ENCODE measurements at places on chromosomes 5 and 9. TPM values are rescaled to one million over a fixed set of nuclear protein-coding genes. Genes with fewer than 3 reads are reported as not detected.
A peak's percentile ranks its signal among the peaks of the same experiment; 100 is the strongest.

DNA sequence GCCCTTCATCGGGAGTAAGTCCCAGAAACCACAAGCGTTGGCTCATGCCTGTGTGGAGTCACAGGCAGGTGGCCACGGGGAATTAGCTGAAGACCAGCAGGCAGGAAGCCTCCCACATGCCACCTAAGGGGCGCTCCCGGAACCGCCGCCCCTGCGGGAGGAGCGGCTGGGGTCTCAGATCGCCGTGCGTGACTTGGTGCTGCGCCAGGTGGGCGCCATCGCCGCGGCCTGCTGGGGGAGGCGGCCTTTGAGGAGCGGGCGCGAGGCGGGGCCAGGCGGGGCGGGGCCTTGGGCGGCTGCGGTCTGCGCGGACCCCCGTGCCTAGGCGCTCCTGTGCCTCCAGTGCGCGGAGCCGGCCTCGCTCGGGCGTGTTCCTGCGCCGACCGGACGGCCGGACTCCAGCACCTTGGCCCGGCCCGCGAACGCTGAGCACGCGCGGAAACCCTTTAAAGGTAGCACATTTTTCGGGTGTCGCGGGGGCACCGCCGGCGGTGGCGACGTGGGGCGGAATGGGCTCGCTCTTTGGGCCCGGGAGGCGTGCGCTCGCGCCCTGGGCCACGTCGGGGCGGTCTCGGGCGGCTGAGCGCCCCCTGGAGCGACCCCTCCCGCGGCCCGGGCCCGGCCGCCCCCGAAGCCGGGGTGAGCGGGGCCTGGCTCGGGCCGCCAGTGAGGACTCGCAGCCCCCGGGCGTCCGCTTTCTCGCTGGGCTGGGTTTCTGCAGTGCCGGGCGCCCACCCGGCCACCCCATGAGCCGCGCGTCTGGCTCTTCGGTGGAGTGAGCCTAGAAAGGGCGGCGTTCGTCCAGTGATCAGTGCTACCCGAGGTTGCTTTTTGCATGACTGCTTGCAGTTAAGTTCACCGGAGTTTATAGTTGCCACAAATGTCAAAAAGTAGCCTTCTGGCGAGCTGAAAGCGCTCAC is 24.5 kb downstream of the LECT2 start:
- peak overlapping the region; percentile 81 for H3K4me3 ChIP-seq
- H3K36me3 ChIP-seq, result no peaks in the 10 kb centered on the region

GRCh38 chr9:86891091-86891490 is 56.2 kb downstream of the GAS1 start:
- peaks cover 28% of the 10 kb centered on the region for H3K4me1 ChIP-seq
- H3K36me3 ChIP-seq, result no peaks in the 10 kb centered on the region
- no peak for DNase-seq

DNA sequence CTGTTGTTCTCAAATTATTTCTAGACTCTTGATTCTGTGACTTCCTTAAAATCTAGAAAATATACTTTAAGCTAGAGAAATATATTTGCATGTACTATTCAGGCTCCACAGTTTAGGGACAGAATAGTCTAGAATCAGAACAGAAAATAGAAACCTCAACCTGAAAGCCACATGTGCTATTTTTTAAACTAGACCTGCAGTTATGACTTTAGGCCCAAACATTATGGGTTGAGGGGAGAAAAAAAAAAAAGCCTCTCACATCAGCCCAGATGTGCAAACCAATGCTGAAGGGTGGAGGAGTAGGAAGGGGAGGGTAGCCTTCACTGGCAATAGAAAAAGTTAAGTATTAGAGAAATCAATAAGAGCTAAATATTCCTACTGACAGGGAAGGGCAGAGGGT is 35.7 kb downstream of the ELL2 start:
- H3K36me3 ChIP-seq, result no peaks in the 10 kb centered on the region
- no peaks in the 10 kb centered on the region for H3K27me3 ChIP-seq
- peaks cover 15% of the 10 kb centered on the region for H3K4me1 ChIP-seq
- DNase-seq, result no peak
- no peak overlapping the region for H3K27ac ChIP-seq

- DNase-seq, result no peak
- H3K27ac ChIP-seq, result no peak overlapping the region
- H3K36me3 ChIP-seq, result no peaks in the 10 kb centered on the region
- H3K27me3 ChIP-seq, result peaks cover 17% of the 10 kb centered on the region
Measured at GRCh38 chr9:127398715-127399400, 1.9 kb downstream of the SLC2A8 start.

GRCh38 chr5:90134892-90135291 is 274.7 kb downstream of the CETN3 start:
- no peaks in the 10 kb centered on the region for H3K27me3 ChIP-seq
- peaks cover 4% of the 10 kb centered on the region for H3K36me3 ChIP-seq
- H3K4me3 ChIP-seq, result no peak overlapping the region
- no peak overlapping the region for H3K27ac ChIP-seq

DNA sequence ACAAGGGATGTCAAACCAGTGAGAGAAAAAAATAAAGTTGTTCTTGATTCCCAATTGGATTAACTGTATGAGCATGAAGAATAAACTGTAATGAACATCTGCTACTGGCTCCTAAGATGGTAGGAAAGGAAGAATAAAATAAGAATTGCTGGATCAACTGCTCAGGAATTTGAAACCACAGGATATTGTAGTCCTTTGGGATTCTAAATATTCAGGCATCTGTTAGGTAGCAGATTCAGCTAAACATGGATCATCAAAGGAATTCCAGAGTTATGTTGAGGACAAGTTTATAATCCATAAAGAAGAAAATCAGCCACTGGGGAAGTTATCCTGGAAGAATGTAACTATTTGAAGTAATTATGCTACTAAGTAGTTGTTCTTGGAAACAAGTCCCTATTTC is 65.8 kb downstream of the ISL1 start:
- H3K36me3 ChIP-seq, result no peaks in the 10 kb centered on the region
- H3K27ac ChIP-seq, result no peak overlapping the region
- H3K4me3 ChIP-seq, result no peak overlapping the region
- DNase-seq, result no peak
- peaks cover 20% of the 10 kb centered on the region for H3K4me1 ChIP-seq
- H3K27me3 ChIP-seq, result no peaks in the 10 kb centered on the region

GRCh38 chr5:156678484-156678883 is 171.6 kb upstream of the PPP1R2B start:
- no peak overlapping the region for H3K4me3 ChIP-seq
- H3K36me3 ChIP-seq, result no peaks in the 10 kb centered on the region
- no peak for DNase-seq
- H3K4me1 ChIP-seq, result peaks cover 22% of the 10 kb centered on the region

B4GALT1 gene
- 19.8 TPM for total RNA-seq
